Right lung (tissue), 10 donors: ENCODE measurements at places on chromosomes 13 and 19. TPM values are rescaled to one million over a fixed set of nuclear protein-coding genes. Genes with fewer than 3 reads are reported as not detected.
A peak's percentile ranks its signal among the peaks of the same experiment; 100 is the strongest.

Gene KLK3
- polyA plus RNA-seq: not detected

Gene GPR18
- 0.40 TPM for polyA plus RNA-seq

Gene ZNRF4
- not detected for polyA plus RNA-seq

Gene ZNF441
- 12.2 TPM for polyA plus RNA-seq

Gene GPR12
- polyA plus RNA-seq: not detected

Gene RINL
- 7.9 TPM for polyA plus RNA-seq

Gene ZSCAN4
- polyA plus RNA-seq: 0.13 TPM

Gene PSG3
- polyA plus RNA-seq: 0.34 TPM

Gene CRTC1
- 12.8 TPM for polyA plus RNA-seq

Gene CRB3
- 13.9 TPM for polyA plus RNA-seq

Gene PCDH17
- polyA plus RNA-seq: 16.1 TPM

Gene CACNG7
- not detected for polyA plus RNA-seq

Gene TPT1
- 8,531 TPM for polyA plus RNA-seq

Gene PNMA8C
- 0.72 TPM for polyA plus RNA-seq

Gene PSG1
- 1.0 TPM for polyA plus RNA-seq

DNA sequence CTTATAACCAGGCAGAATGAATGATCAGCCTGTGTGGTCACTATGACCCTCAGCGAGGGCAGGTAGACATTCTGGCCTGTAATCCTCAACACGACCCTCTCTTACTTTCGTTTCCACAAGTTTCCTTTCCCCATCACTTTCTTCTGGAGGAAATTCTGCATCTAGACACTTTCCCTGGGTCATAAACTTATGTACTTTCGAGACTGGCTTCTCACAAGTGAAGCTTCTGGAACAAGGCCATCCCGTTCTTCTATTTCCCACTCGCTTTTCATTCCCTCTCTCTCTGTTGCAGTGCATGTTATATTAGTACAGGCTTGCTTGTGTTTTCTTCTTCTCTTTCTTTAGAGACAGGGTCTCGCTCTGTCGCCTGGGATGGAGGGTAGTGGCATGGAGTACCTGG is 23.1 kb upstream of the KL start:
- no peak for DNase-seq

DNA sequence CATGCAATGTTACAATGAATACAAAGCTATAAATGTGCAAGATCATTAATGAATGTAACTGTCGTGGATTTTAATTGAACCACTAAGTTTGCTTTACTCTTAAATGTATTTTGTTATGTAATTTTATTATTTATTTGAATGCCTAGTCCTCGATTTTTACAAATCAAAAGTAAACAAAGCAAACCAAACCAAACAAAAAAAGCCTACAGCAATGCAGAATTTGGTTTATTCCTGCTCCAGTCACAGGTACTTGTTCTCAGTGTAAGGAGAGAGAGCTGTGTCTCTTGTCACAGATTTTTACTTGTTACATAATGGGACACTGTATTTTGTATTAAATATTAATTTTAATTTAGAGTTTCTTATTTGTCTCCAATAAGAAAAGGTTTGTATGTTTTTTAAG is 584.3 kb upstream of the SLITRK6 start:
- DNase-seq: no peak

GRCh38 chr19:19464339-19465098 is 50.8 kb downstream of the TSSK6 start:
- peak; percentile 75 for DNase-seq

GRCh38 chr13:31747291-31747690 is 8.0 kb downstream of the RXFP2 start:
- no peak for DNase-seq

GRCh38 chr19:45179892-45180370 is 1.3 kb downstream of the BLOC1S3 start:
- no peak for DNase-seq

DNA sequence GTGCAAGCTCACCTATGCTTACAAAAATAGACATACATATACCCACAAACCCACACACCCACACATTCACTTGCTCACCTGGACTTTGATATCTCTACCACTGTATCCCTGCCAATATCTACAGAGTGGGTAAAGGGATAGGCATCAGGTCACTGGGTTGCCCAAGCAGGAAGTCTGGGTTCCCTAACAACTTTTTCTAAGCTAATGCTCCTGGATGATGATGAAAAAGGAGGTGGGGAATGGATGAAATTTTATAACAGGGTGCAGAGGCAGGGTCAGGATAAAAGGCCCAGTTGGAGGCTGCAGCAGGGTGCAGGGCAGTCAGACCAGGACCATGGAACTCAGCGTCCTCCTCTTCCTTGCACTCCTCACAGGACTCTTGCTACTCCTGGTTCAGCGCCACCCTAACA is at the start of gene CYP2B6:
Gene CYP2B6, plus strand, starts transcription at position 311 of the 410 bp plus-strand sequence. Its CDS starts 24 bp downstream, at position 335.
- DNase-seq: no peak

DNA sequence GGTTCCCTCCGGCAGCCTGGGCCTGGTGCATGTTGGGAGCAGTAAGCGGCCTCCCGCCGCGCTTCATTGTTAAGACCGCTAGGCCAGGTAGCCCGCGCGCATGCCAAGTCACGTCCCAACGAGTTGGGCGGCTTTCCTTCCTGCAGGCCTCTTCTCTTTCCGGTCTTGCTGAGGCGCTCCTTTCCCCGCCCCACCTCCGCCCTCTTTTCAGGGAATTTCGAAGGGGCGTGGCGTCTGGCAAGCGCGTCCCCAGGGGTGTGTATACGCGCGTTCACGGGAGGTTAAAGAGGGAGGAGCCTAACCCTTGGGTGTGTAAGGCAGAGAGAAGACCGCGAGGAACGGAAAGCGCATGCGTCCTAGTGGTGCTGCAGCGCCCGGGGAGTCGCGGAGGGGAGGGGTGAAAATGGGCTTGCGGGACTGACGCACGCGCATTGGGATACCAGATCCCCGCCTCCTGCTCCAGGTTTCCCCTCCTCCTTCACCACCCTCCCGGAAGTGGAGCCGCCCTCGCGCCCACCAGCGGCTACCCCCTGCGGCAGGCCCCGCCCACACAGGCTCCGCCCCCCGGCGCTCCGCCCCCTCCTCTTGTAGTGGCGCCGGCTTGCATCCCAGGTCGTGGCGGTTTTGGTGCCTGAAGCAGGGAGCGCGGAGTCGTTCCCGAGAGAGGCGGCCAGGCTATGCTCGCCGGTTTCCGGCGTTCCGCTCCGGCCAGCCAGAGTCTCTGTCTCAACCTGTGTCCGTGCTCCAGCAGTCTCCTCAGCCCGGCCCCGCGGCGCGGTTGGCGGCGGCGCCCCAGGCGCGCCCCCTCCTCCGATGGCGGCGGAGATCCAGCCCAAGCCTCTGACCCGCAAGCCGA is at the start of gene WDFY2:
Gene WDFY2, plus strand, starts transcription at position 588 of the 856 bp plus-strand sequence. Its CDS starts 226 bp downstream, at position 814.
- peak; percentile 100 for DNase-seq

DNA sequence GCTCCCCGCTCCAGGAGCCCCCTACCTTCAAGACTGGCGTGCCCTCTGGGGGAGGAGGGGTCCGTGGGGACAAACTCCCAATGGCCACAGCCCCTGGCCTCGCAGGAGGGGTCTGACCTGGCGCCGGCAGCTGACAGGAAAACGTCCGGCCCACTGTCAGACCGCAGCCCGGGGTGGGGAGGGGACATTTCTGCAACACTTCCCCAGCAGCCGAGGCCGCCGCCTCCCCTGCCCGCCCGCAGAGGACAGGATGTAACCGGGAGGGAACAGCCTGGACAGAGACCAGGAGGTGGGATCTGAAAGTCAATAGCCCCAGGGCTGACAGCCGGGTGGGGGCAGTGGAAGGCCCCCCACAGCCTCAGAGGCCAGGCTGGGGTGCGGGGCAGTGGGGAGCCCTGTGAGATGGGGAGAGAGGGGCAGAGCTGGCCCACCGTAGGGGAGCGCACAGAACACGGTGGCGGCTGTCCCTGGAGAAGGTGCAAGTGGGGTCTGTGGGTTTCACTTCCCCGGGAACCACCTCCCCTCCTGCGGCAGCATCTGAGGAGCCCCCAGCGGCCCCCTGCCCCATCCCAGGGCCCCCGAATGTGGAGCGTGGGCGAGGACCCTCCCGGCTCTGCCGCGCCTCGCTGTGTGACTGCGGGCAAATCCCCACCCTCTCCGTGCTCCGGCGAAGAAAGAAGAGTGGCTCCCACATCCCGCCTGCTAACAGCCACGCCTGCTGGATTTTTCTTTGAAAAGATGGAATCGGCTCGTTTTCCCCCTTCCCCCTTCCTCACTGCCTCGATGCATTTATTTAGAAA is at the start of gene PEAK3:
Gene PEAK3, minus strand, starts transcription at position 114 of the 800 bp plus-strand sequence. CDS start 1,244 bp downstream, outside the sequence.
- DNase-seq: no peak

DNA sequence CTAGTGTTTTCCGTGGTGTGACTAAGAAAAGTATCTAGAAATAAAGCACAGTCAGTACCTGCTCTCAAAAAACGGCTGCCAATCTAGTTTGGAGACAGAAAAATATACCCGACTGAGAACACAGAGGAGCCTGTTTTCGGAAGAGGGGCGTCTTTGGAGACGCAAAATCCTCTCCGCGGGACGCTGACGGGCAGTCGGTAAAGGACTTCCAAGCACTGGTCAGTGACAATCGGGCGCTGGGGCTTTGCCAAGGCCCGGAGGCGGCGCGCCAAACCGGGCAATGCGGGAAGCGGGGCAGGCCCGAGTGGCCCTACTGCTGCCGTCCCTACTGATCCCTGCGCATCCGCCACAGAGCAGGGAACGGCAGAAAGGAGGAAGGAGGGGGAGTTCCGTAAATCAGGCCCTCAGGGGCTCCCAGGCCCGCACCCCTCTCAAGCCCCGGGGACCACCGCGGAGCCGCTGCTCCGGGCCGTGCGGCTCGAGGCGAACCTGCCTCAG is 588 bp upstream of the DPY19L3 start:
- no peak for DNase-seq

GRCh38 chr13:27313770-27314169 is 43.1 kb downstream of the RASL11A start:
- DNase-seq: no peak

GRCh38 chr13:35763782-35764123 is 287.3 kb upstream of the MAB21L1 start:
- DNase-seq: no peak

DNA sequence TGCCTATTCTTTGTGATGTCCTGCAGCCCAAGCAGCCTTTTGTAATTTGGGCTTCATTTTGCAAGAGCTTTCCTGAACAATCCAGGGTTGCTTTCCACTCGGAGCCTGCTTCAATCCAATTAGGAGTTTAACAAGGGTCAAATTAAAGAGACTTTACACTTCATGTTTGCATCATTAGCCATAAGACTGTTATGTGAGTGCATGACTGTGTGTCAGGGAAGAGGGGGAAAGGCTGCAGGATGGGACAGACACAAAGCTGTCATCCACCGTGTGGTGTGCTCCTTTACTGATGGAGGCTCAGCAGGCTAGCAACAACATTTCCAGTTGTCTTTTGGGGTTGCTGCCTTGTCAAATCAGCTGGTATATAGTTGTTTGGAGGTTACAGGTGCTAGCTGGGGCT is 23.7 kb upstream of the MAB21L1 start:
- no peak for DNase-seq

- no peak for DNase-seq
Observed at GRCh38 chr19:10553943-10554381, 10.3 kb downstream of the ATG4D start.

DNA sequence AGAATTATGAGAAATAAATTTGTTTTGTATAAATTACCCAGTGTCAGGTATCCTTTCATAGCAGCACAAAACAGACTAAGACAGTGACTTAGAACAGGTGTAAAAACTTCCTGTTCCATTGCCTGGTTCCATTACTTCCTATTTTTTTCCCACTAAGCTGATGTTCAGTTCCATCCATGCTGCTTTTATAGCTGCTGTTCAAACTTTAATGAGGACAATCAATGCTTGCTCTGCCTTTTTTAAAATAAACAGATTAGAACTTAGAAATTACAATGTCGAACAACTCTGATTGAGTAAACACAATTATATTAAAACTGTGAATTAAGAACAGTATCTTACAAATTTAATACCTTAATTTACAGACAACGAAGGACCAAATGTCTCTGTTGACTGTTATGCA is 818.9 kb downstream of the OLFM4 start:
- DNase-seq: no peak

DNA sequence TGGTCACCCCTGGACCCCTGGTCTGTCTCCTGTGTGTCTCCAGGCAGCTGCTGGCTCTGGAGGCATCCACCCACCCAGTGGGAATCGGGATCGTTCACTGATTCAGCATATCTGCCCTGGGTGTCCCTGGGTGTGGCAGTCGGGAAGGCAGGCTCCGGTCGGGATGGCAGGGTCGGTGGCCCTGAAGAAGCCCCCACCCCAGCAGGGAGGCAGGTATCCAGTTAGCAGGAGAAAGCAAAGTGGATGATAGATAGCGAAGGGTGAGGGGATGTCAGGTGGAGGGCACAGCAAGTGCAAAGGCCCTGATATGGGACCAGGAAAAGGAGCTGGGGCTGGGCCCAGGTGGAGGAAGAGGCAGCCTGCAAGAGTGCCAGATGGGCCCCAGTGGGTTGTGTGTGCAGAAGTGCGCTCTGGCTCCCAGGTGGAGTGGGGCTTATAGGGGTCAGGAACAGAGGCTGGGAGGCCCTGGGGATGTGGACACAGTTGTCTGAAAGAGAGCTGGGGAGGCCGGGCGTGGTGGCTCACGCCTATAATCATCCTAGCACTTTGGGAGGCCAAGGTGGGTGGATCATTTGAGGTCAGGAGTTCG is 2.3 kb downstream of the SSBP4 start:
- DNase-seq: no peak

GRCh38 chr19:41753159-41753558 is 2.2 kb upstream of the CEACAM6 start:
- no peak for DNase-seq

GRCh38 chr13:79226250-79226649 is 179.8 kb downstream of the RBM26 start:
- no peak for DNase-seq

DNA sequence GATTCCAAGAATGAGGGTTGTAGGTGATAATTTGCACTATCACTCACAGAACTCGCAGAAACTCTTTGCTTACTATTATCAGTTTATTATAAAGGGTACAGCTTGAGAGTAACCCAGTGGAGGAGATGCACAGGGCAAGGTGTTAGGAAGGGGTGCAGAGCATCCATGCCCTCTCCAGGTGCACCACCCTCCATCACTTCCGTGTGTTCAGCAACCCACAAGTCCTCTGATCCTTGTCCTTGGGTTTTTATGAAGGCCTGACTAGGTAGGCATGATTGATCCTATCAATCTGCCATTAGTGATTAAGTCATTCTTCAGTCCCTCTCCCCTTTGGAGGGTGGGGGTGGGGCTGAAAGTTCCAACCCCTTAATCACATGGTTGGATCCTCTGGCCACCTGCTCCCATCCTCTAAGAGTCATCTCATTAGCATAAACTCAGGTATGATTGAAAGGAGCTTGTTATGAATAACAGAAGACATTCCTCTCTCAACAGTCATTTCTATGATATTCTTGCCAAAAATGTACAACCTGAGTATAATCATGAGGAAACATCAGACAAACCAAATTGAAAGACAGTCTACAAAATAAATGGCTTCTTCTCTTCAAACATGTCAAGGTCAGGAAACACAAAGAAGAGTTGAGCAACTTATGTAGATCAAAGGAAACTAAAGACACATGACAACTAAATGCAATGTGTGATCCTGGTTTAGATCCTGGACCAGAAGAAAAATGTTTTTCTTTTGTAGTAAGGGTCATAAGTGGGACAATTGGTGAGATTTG is 225.4 kb downstream of the PCCA start:
- DNase-seq: no peak

- no peak for DNase-seq
Observed at GRCh38 chr19:5001615-5002014, 32.7 kb downstream of the KDM4B start.

GRCh38 chr13:30147421-30147820 is 159.9 kb downstream of the KATNAL1 start:
- no peak for DNase-seq

- no peak for DNase-seq
Observed at GRCh38 chr13:31749929-31750328, 10.6 kb downstream of the RXFP2 start.

GRCh38 chr13:44104197-44104490 is 224.4 kb downstream of the LACC1 start:
- peak; percentile 76 for DNase-seq

- no peak for DNase-seq
Observed at GRCh38 chr19:325937-326565, 18.5 kb downstream of the MIER2 start.
